Hematopoietic multipotent progenitor cell (in vitro differentiated cells): ENCODE measurements at places on chromosomes 7 and 10. TPM values are rescaled to one million over a fixed set of nuclear protein-coding genes. Genes with fewer than 3 reads are reported as not detected.

DNA sequence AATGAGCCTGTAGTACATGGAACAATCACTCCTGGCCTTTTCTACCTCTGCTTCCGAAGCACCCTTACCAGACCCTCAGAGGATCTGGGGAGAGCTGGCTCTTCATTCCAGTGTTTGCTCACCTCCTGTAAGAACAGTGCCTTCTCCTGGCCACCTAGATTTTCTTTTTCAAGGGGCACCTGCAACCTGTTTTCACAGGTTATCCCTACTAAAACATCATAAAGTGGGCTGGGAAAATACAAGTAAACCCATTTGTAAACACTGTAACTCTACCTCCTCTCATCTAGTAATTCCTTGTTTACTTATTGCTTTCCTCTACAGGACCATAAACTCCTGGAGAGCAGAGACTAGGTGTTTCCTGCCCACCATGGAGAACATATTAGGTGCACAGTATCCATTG lies 1.1 kb downstream of the PIK3AP1 start:
- no peak for DNase-seq

Gene WNT16
- under 0.01 TPM for total RNA-seq

DNA sequence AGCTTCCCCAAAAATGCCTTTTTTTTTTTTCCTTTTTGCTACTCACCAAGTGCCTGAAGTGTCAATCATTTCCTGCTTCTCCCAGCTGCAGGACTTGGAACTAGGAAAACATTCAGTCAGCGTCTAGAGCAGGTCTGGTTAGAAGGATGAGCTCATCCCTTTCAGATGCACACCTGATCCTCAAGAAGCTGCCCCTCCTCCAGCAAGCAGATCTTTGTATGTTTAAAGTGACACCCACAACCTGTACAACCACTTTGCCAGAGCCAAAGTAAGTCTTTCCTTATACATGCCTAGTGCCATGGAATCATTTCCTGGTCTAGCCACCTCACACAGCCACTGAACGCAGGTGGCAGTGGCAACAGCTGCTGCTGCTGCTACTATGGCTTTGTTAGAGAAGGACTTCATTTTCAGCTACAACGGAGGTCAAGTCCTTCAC lies 10.4 kb upstream of the USP54 start:
- DNase-seq: no peak

- DNase-seq: no peak
Observed at GRCh38 chr10:126203746-126204145, 184.5 kb downstream of the ADAM12 start.

DNA sequence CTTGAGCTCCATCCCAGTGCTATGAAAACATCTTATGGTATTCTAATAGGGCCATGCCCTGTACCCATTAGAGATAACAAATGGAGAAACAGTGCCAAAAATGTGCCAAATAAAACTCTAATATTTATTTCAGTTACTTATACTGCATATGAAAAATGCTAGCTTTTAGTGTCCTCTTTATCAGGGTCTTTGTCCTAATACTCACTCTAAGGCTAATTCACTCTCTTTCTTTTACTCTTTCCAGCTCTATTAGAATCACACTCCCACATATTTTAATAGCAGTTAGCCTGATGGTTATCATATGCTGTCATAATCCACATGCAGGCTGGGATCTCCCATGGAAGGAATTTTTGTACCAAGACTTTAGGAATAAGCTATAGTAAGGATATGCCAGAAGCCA lies 408.4 kb downstream of the ETV1 start:
- DNase-seq: no peak

Gene WASHC2A
- 16.4 TPM for total RNA-seq

Gene CNTNAP2
- 0.54 TPM for total RNA-seq

DNA sequence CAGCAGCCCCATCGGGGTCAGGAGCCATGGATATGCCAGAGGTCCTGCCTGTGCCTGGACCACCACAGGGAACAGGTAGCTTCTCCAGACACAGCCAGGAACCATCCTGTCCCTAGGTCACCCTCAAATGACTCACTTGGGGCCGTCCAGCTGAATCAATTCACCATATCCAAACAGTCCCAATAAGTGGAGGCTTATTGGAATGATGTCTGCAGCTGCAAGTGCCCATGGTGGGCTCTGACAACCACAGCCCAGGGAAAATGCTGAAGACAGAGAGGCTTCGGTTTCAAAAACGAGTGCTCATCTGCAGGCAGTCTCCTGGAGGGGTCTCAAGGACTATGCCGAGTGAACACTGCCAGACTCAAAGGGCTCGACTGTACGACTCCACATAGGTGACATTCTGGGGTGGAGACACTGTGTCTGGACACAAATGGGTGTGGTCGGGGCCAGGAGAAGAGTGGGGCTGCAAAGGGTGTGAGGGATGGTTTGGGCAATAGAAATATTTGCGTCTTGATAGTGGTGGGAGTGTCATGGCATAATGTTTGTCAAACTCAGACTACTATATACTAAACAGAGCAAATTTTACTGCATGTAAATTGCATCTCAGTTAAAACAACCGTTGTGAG lies 204.8 kb downstream of the TNS3 start:
- DNase-seq: no peak

DNA sequence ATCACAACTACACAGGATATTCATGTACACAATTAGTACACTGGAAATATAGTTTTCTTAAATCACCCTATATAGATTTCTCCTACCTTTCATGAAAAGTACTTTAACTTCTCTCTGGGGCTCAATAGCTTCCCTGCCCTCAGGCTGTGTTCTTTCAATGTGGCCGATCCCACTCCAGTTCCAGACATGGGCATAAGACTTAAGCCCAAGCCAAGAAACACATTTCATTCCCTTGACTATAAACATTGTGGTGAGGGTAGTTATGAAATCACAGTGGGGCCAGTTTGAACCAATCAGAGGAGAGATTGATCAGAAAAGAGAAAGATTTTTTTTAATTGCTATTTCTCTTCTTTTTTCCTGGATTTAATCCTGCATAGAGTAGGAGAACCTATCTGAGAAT lies 904.6 kb upstream of the SORCS1 start:
- DNase-seq: no peak

GRCh38 chr10:43866712-43867111 lies 218.0 kb upstream of the ZNF32 start:
- DNase-seq: no peak

GRCh38 chr10:35422228-35422627 lies 85.9 kb downstream of the CCNY start:
- no peak for DNase-seq

- DNase-seq: no peak
Observed at GRCh38 chr10:79142064-79142491, 73.3 kb downstream of the ZMIZ1 start.

GRCh38 chr7:135978624-135979023 lies 1.5 kb upstream of the MTPN start:
- DNase-seq: no peak

GRCh38 chr10:71848325-71849275 lies 2.5 kb downstream of the PSAP start:
- DNase-seq: no peak

Gene PLEKHS1
- not detected for total RNA-seq

- DNase-seq: no peak
Observed at GRCh38 chr7:91266689-91267090, 2.5 kb downstream of the FZD1 start.

Gene MMRN2
- 0.27 TPM for total RNA-seq

DNA sequence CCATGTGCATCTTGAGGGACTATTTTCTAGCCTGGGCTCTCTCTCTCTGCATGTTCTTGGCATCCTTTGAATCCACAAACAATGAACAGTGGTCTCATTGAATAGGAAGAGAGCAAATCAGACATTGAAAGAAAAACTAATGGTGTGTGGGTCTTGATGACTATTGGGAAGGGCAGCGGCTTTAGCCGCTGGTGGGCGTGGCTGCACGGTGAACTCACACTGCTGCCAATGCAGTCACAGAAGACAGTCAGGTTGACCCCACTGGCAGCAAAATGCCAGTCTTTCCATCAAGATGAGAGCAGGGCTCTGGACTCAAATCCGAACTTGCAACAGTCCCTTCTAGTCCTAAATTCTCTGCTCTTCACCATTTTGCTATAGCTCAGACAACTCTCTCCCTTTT lies 91.0 kb downstream of the ADARB2 start:
- no peak for DNase-seq

GRCh38 chr7:106418094-106418493 lies 133.3 kb upstream of the NAMPT start:
- peak; percentile 59 for DNase-seq

GRCh38 chr10:61708846-61709245 lies 46.1 kb downstream of the CABCOCO1 start:
- no peak for DNase-seq

- no peak for DNase-seq
Observed at GRCh38 chr7:19020062-19020461, 97.4 kb downstream of the TWIST1 start.

GRCh38 chr7:30707391-30708357 lies 25.4 kb upstream of the CRHR2 start:
- no peak for DNase-seq

GRCh38 chr7:129144834-129145668 lies 544 bp downstream of the TSPAN33 start:
- no peak for DNase-seq

DNA sequence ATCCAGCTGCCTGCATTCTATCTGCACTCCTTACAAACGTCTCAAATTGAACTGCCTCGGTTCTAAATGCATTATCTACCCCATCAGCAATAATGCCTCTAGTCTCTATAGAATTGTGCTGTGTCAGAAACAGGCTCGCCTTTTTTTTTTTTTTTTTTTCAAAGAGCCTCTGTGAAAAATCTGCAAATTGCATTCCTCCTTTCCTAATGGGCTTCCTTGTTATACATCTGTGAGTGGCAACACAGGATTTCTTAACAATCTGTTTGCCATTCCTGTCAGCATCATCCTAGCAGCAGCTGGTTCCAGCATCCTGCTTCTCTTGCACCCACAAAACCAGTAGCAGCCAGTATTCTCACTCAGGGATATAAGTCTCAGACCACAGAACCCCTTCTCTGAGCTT lies 413.5 kb upstream of the SEMA3D start:
- DNase-seq: no peak

DNA sequence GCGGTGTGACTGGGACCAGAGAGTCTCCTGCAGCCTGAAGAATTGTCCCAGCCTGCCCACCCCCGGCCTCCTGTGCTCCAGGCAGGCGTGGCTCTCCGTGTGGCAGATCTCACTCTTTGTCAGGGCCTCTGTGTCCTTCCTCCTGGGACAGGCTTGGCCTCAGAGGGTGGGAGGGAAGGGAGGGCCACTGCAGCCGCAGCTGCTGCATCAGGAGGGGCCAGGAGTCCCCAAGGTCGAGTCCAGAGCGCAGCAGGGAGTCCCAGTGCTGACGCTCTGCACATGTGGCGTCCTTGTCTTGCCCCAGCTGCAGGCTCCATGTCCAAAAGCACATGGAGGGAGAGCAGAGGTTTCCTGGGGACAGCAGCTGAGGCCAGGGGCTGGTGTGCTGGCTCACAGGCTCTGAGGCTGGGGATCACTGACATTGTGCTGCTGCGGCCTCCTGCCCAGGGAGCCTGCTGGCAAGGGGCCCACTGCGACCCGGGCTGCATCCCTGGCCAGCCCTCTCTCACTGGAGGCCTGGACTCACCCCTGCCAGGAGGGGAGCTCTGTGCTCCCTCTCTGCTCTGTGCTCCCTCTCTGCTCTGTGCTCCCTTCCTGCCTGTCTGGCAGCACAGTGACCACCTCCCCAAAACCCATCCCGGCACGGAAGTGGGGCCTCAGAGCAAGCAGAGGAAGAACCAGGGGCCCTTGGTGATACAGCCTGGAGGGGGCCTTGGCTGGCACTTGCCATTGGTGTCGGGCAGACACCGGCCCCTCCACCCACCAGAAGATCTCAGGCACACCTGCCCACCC lies 114.6 kb upstream of the RET start:
- DNase-seq: no peak

GRCh38 chr7:147858421-147858820 lies 732.1 kb upstream of the C7orf33 start:
- DNase-seq: no peak

Gene PDLIM1
- total RNA-seq: 27.5 TPM

DNA sequence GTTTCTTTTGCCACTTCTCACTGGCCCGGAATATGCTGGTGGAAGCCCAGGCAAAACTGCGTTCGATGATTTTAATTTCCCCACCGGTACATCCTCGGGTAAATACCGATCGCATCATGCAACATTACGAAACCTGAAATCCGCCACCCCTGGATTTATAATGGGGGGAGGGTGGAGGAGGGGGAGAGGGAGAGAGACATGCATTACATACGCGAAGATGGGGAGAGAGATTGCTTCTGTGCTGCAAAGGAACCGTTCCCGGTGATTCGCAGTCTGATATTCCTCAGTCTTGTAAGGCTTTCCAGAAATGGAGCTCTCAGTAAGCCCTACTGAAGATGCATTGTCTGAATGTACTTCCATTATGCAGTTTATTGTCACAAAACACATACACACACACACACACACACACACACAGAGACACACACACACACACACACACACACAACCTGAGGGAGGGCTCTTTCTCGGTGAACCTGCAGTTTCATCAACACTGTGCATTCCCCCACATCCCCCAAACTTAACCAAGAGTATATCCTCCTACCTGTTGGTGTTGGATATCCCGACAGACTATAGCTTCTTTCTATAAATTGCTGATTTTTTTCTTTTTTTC lies 741 bp downstream of the GPR85 start:
- no peak for DNase-seq

DNA sequence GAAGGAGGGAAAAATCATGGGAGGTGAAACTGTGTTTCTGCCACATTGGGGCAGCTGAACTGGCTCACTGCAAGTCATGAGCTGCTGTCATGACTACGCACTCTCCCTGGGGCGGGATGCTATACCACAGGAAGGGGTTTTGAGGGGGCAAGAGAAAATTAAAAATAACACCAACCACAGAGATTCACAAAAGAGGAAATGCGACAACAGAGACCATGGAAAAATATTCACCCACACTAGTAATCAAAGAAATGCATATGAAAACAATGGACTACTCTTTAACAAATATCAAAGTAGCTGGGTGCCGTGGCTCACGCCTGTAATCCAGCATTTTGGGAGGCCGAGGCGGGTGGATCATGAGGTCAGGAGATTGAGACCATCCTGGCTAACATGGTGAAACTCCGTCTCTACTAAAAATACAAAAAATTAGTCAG lies 65.2 kb upstream of the TM9SF3 start:
- DNase-seq: peak; percentile 95
